Left hindlimb (tissue), 1 donor: ENCODE measurements at places on chromosomes 2 and 18.

GRCh38 chr2:11420190-11420589 is 45.8 kb downstream of the E2F6 start:
- no peak for DNase-seq

DNA sequence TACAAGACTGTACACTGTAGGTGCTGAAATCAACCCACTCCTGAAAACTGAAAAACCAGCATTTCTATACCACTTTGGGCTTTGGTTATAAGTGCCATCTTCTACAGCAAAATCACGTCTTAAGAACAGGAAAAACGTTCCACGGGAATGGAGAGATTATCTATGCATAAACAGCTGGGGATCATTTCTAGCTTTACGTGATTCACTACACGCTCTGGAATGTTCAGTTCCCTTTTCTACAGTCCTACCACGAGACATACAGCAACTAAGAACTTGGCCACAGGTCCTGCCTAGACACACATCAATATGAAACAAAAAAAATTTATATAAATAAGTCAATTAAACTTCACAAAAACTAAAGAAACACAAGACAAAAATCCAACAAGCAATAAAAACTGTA is 3.6 kb downstream of the CXCR4 start:
- no peak for DNase-seq

- DNase-seq = no peak
Observed at GRCh38 chr18:10063489-10063888, 149.7 kb downstream of the VAPA start.

DNA sequence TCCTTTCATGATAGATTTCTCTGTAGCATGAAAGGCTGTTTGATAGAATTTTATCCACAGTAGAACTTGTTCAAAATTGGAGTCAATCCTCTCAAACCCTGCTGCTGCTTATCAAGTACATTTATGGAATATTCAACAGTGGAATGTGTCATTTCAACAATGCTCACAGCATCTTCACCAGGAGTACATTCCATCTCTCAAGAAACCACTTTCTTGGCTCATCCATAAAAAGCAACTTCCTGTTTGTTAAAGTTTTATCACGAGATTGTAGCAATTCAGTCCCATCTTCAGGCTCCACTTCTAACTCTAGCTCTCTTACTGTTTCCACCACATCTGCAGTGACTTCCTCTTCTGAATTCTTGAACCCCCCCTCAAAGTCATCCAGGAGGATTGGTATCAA is 29.4 kb downstream of the PDCL3 start:
- no peak for DNase-seq

GRCh38 chr2:31430439-31431165 is 16.1 kb upstream of the XDH start:
- DNase-seq = no peak

DNA sequence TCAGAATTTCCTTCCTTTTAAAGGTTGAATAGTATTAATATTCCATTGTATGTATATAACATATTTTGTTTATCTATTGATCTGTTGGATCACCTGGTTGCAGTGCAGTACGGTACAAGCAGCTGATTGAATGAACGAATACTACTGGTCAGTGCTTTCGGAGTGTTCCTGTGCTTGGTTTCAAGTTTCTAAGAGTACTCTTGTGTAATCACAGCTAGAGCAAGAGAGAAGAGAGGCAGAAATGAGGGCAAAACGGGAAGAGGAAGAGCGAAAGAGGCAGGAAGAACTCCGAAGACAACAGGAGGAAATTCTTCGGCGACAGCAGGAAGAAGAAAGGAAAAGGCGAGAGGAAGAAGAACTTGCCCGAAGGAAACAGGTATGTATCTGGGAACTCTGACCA is 40.3 kb upstream of the KCNJ13 start:
- no peak for DNase-seq
